ENCODE measurements at places on chromosomes 3 and 15. TPM values are rescaled to one million over a fixed set of nuclear protein-coding genes. Genes with fewer than 3 reads are reported as not detected.

The CAMK1 gene
- total RNA-seq = 31.7 TPM

The SCAANT1 gene
- 1.3 TPM for total RNA-seq

The ERICH6 gene
- total RNA-seq = not detected

The LOXL1 gene
- total RNA-seq = 8.6 TPM

The NOX5 gene
- not detected for total RNA-seq

The TAMM41 gene
- total RNA-seq = 19.5 TPM

The ANXA2 gene
- 382 TPM for total RNA-seq

- no peaks in the 10 kb centered on the region for H3K4me1 ChIP-seq
- no peak overlapping the region for H3K27ac ChIP-seq
- no peak for DNase-seq
- no peaks in the 10 kb centered on the region for H3K27me3 ChIP-seq
- no peak overlapping the region for H3K4me3 ChIP-seq
Measured at GRCh38 chr3:32325201-32325600, 66.5 kb upstream of the CMTM7 start.

DNA sequence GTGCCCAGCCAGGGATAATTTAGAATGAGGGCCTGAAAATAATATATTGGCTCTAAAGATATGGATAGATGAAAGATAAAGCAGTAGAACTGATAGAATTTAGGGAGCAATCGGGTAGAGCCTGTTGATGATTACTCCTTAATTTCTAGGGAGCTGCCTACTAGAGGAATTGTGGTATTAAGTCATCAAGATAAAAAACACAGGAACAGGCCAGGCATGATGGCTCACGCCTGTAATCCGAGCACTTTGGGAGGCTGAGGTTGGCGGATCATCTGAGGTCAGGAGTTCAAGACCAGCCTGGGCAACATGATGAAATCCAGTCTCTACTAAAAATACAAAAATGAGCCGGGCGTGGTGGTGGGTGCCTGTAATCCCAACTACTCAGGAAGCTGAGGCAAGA is 130.4 kb downstream of the PCCB start:
- no peak overlapping the region for H3K27ac ChIP-seq
- H3K27me3 ChIP-seq = no peaks in the 10 kb centered on the region
- no peak overlapping the region for H3K4me3 ChIP-seq
- no peak for DNase-seq
- peaks cover 5% of the 10 kb centered on the region for H3K4me1 ChIP-seq

GRCh38 chr15:35383506-35383905 is 162.5 kb downstream of the DPH6 start:
- H3K36me3 ChIP-seq = peaks cover under 1% of the 10 kb centered on the region
- H3K4me3 ChIP-seq = no peak overlapping the region
- H3K4me1 ChIP-seq = no peaks in the 10 kb centered on the region
- H3K27me3 ChIP-seq = no peaks in the 10 kb centered on the region
- no peak for DNase-seq
- H3K27ac ChIP-seq = no peak overlapping the region

DNA sequence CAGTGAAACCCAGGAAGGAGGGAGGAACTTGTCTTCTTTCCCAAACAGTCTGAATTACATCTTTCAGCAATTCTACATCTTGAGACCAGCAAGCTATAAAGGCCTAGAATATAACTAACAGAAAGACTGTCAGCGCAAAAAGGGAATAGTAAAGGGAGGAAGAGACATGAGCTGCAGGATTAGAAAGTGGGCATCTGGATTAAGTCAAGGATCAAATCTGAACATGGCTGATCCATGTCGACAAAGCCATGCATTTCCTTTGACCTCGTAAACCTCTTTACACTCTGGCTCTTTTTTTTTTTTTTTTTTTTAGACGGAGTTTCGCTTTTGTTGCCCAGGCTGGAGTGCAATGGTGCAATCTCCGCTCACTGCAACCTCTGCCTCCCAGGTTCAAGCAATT is 35.4 kb upstream of the KCNMB3 start:
- no peak overlapping the region for H3K27ac ChIP-seq
- H3K4me3 ChIP-seq = no peak overlapping the region
- peaks cover 27% of the 10 kb centered on the region for H3K27me3 ChIP-seq
- H3K4me1 ChIP-seq = no peaks in the 10 kb centered on the region
- no peak for DNase-seq

GRCh38 chr3:42090973-42091731 is at the start of gene TRAK1:
Gene TRAK1, plus strand, starts transcription at chr3:42091357. Its CDS starts 113 bp downstream, at chr3:42091470.
- peak within 1 kb of the TSS; percentile 61 for H3K4me3 ChIP-seq
- H3K4me1 ChIP-seq = peaks cover 38% of the 10 kb centered on the region
- no peaks in the 10 kb centered on the region for H3K27me3 ChIP-seq
- H3K27ac ChIP-seq = peak within 1 kb of the TSS; percentile 77
- peaks cover 37% of the 10 kb centered on the region for H3K36me3 ChIP-seq
- no peak for DNase-seq

- H3K36me3 ChIP-seq = no peaks in the 10 kb centered on the region
- no peak for DNase-seq
- H3K4me3 ChIP-seq = no peak overlapping the region
- H3K27ac ChIP-seq = no peak overlapping the region
Measured at GRCh38 chr3:120181632-120182031, 87.4 kb upstream of the GSK3B start.

DNA sequence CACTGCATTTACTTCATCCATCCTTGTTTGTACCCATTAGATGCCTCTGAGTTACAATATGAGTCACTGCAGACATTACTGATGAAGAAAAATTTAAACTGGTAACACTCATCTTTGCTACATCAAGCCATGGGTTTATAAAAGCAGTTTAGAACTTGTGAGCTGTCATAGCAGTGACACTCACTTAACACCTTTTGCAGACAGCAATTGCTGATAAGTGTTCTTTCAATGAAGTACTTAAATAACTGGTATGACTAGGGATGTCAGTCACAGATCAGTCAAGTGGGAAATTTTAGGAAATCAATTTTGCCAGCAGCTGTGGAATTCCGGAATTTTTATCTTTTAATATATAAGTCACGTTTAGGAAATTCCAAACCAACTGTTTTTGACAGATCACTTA is 643.0 kb downstream of the TBL1XR1 start:
- DNase-seq = no peak
- H3K27ac ChIP-seq = no peak overlapping the region

- no peaks in the 10 kb centered on the region for H3K4me1 ChIP-seq
- no peak overlapping the region for H3K27ac ChIP-seq
- H3K36me3 ChIP-seq = peaks cover 29% of the 10 kb centered on the region
- no peaks in the 10 kb centered on the region for H3K27me3 ChIP-seq
- DNase-seq = no peak
Measured at GRCh38 chr15:34942363-34942762, 27.2 kb downstream of the AQR start.

DNA sequence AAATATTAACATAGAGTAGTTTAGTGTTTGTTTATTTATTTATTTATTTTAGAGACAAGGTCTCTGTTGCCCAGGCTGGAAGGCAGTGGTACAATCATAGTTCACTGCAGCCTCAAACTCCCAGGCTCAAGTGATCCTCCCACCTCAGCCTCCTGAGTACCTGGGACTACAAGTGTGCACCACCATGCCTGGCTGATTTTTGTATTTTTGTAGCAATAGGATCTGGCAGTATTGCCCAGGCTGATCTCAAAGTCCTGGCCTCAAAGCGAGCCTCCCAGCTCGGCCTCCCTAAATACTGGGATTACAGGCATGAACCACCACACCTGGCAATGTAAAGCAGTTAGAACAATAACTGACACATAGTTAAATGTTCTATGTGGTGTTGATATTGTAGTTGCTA is 4.4 kb upstream of the ZNF148 start:
- no peak overlapping the region for H3K4me3 ChIP-seq
- DNase-seq = no peak
- H3K36me3 ChIP-seq = peaks cover under 1% of the 10 kb centered on the region

DNA sequence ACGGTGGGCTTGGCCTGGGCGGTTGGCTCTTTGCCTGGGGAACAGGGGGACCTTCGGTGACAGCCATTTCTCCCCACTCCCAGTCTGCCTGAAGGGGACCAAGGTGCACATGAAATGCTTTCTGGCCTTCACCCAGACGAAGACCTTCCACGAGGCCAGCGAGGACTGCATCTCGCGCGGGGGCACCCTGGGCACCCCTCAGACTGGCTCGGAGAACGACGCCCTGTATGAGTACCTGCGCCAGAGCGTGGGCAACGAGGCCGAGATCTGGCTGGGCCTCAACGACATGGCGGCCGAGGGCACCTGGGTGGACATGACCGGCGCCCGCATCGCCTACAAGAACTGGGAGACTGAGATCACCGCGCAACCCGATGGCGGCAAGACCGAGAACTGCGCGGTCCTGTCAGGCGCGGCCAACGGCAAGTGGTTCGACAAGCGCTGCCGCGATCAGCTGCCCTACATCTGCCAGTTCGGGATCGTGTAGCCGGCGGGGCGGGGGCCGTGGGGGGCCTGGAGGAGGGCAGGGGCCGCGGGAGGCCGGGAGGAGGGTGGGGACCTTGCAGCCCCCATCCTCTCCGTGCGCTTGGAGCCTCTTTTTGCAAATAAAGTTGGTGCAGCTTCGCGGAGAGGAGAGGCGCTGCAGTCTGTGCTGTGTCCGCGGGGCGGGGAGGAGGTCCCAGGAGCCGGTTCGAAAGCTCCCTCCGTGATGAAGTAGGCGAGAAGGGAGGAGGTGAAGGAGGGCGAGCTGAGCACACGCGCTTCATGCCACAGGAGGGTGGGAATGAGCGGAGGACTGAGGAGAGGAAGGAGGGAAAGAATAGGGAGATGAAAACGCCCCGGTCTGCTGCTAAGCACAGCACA is 9.6 kb downstream of the CLEC3B start:
- DNase-seq = peak; percentile 48
- peaks cover 28% of the 10 kb centered on the region for H3K4me1 ChIP-seq
- no peak overlapping the region for H3K27ac ChIP-seq
- peak overlapping the region; percentile 54 for H3K4me3 ChIP-seq
- no peaks in the 10 kb centered on the region for H3K36me3 ChIP-seq

DNA sequence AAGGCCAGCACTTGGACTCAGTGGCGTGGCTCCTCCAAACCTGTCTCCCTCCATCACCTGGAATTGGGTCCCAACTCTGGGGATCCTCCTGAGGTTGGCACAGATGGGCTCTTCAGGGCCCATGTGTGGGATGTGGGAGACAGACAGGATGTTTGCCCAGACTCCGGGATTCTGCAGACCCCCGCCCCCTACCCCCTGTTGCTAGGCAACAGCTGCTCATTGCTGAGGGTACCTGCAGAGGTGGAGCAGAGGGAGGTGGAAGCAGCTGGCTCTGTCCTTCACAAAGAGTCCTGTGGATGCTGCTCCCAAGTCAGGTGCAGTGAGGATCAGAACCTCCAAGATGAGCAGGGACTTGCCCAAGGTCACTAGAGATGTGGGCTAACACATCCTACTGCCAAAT is 40.0 kb upstream of the SLC6A1 start:
- no peaks in the 10 kb centered on the region for H3K4me1 ChIP-seq
- H3K27ac ChIP-seq = no peak overlapping the region
- no peaks in the 10 kb centered on the region for H3K36me3 ChIP-seq
- H3K27me3 ChIP-seq = peaks cover 2% of the 10 kb centered on the region
- DNase-seq = no peak

DNA sequence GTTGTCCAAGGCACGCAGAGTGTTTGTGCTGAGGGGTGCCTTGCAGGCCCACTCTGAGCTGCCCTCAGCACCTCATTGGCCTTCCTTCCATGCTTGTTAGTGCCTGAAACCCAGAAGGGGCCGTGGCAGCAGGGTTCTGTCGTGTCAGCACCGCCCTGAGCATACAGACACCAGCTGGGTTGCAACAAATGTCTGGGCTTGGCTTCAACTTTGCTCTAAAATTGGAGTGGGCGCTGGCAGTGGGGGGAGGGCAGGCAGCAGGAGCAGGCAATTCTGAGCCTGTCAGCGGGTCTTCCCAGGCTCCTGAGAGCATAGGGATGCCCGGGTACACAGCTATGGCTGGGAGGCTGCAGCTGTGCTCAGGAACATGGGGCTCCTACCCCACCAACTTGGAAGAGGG is 464.3 kb downstream of the EPHA3 start:
- no peaks in the 10 kb centered on the region for H3K36me3 ChIP-seq
- no peaks in the 10 kb centered on the region for H3K4me1 ChIP-seq
- no peaks in the 10 kb centered on the region for H3K27me3 ChIP-seq
- H3K4me3 ChIP-seq = no peak overlapping the region
- DNase-seq = no peak

- H3K36me3 ChIP-seq = no peaks in the 10 kb centered on the region
- no peaks in the 10 kb centered on the region for H3K27me3 ChIP-seq
- no peaks in the 10 kb centered on the region for H3K4me1 ChIP-seq
- no peak for DNase-seq
- no peak overlapping the region for H3K4me3 ChIP-seq
Measured at GRCh38 chr3:175489406-175489805, 630.3 kb downstream of the NAALADL2 start.

DNA sequence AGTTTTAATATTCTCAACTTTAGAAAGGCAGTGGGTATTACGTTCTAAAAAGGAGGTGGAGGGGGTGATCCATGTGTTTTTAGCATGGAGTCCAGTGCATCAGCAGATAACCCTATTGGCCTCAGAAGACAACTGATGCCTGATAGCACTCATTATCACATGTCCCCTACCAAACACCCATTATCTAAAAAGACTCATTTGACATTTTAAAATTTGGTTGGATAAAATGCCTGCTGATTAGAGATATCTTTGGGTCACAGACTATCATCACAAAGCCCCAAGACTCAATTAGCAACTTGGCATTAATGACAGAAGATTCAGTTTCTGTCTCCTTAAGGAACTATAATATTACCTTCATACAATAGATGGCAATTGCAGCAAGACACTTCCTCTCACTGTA is 589.3 kb downstream of the RBMS3 start:
- no peak for DNase-seq
- H3K36me3 ChIP-seq = no peaks in the 10 kb centered on the region
- H3K27me3 ChIP-seq = no peaks in the 10 kb centered on the region
- no peak overlapping the region for H3K27ac ChIP-seq
- no peak overlapping the region for H3K4me3 ChIP-seq

- H3K4me1 ChIP-seq = no peaks in the 10 kb centered on the region
- DNase-seq = no peak
- no peak overlapping the region for H3K4me3 ChIP-seq
- no peak overlapping the region for H3K27ac ChIP-seq
- no peaks in the 10 kb centered on the region for H3K27me3 ChIP-seq
- no peaks in the 10 kb centered on the region for H3K36me3 ChIP-seq
Measured at GRCh38 chr3:54139630-54140029, 17.3 kb downstream of the CACNA2D3 start.
